A549 treated with Hydrocortisone at 1 μM for 4 hours (cell line): ENCODE measurements at places on chromosomes 1 and 21. TPM values are rescaled to one million over a fixed set of nuclear protein-coding genes. Genes with fewer than 3 reads are reported as not detected.

Gene GNAT2
- 0.09 to 0.10 TPM (median 0.10 TPM) in 3 of 5 replicates, not detected in the others for total RNA-seq

Gene DENND1B
- total RNA-seq, result 2.4 to 3.6 TPM (median 3.0 TPM) in 5 replicates

Gene SMPDL3B
- total RNA-seq, result 1.3 to 1.6 TPM (median 1.4 TPM) in 5 replicates

Gene SH2D1B
- 0.06 to 0.15 TPM (median 0.12 TPM) in 5 replicates for total RNA-seq

Gene GPR37L1
- 0.13 to 0.30 TPM (median 0.14 TPM) in 5 replicates for total RNA-seq

Gene HSF2BP
- 1.8 to 2.2 TPM (median 2.1 TPM) in 5 replicates for total RNA-seq

Gene C4BPB
- 1.1 to 2.2 TPM (median 1.4 TPM) in 5 replicates for total RNA-seq

Gene SYT14
- 0.06 to 0.09 TPM (median 0.08 TPM) in 5 replicates for total RNA-seq

Gene CD5L
- not detected in 5 replicates for total RNA-seq

Gene ZNF683
- total RNA-seq, result not detected in 5 replicates

Gene RGS5
- total RNA-seq, result 0.40 to 1.7 TPM (median 0.91 TPM) in 5 replicates

Gene ZFYVE9
- total RNA-seq, result 7.2 to 10.4 TPM (median 8.2 TPM) in 5 replicates

Gene NPPA
- total RNA-seq, result not detected in 5 replicates

Gene HENMT1
- total RNA-seq, result 3.7 to 4.7 TPM (median 4.4 TPM) in 5 replicates

Gene DNAI4
- total RNA-seq, result 0.17 to 3.0 TPM (median 1.1 TPM) in 5 replicates

Gene ELAPOR1
- total RNA-seq, result 0.38 to 0.47 TPM (median 0.46 TPM) in 5 replicates

Gene LRRC8C
- total RNA-seq, result 7.8 to 11.6 TPM (median 10.3 TPM) in 5 replicates

Gene KCNE1
- not detected in 5 replicates for total RNA-seq

Gene TTLL10
- total RNA-seq, result not detected in 5 replicates

Gene PTGFRN
- total RNA-seq, result 12.5 to 15.7 TPM (median 13.2 TPM) in 5 replicates

Gene LCE1A
- not detected in 5 replicates for total RNA-seq

Gene EXTL2
- total RNA-seq, result 6.0 to 8.3 TPM (median 7.3 TPM) in 5 replicates

Gene LRRC3
- 1.7 to 2.3 TPM (median 2.2 TPM) in 5 replicates for total RNA-seq

Gene TUFT1
- total RNA-seq, result 8.0 to 9.1 TPM (median 8.8 TPM) in 5 replicates

Gene GOLT1A
- 3.2 to 6.6 TPM (median 4.6 TPM) in 5 replicates for total RNA-seq

Gene LAMTOR5
- total RNA-seq, result 177 to 189 TPM (median 180 TPM) in 5 replicates

Gene HCRTR1
- total RNA-seq, result not detected in 5 replicates

Gene STYXL2
- total RNA-seq, result not detected in 5 replicates

Gene ADAM30
- total RNA-seq, result not detected in 5 replicates

Gene DIO1
- not detected in 5 replicates for total RNA-seq

Gene PTPRF
- total RNA-seq, result 73.3 to 110 TPM (median 95.8 TPM) in 5 replicates

Gene MMP23B
- 0.33 to 0.79 TPM (median 0.50 TPM) in 5 replicates for total RNA-seq

Gene SPRR2F
- total RNA-seq, result not detected in 5 replicates

Gene LORICRIN
- not detected in 5 replicates for total RNA-seq

Gene SERPINC1
- 0.07 to 0.13 TPM (median 0.10 TPM) in 4 of 5 replicates, not detected in the other for total RNA-seq

Gene ASAP3
- 5.4 to 7.7 TPM (median 6.9 TPM) in 5 replicates for total RNA-seq

Gene RAB42
- 3.0 to 3.9 TPM (median 3.4 TPM) in 5 replicates for total RNA-seq

Gene SLC22A15
- total RNA-seq, result 0.57 to 1.0 TPM (median 0.71 TPM) in 5 replicates

Gene RXRG
- total RNA-seq, result 0.05 TPM in 1 of 5 replicates, not detected in the others

Gene BRDT
- not detected in 5 replicates for total RNA-seq

Gene ARHGEF10L
- 6.0 to 7.2 TPM (median 6.1 TPM) in 5 replicates for total RNA-seq

Gene TCEA3
- 0.38 to 0.61 TPM (median 0.41 TPM) in 5 replicates for total RNA-seq

Gene GNG4
- 9.9 to 15.7 TPM (median 13.7 TPM) in 5 replicates for total RNA-seq

Gene PTGER3
- total RNA-seq, result 0.03 TPM in 1 of 5 replicates, not detected in the others

Gene RHEX
- not detected in 5 replicates for total RNA-seq

Gene ZBTB18
- total RNA-seq, result 3.4 to 5.3 TPM (median 4.4 TPM) in 5 replicates

Gene LIPI
- not detected in 5 replicates for total RNA-seq

Gene NKAIN1
- total RNA-seq, result 0.95 to 1.6 TPM (median 1.1 TPM) in 5 replicates

Gene KCNH1
- total RNA-seq, result 2.0 to 2.8 TPM (median 2.2 TPM) in 5 replicates

Gene DNM3
- 0.40 to 0.80 TPM (median 0.75 TPM) in 5 replicates for total RNA-seq

Gene BTBD19
- 1.9 to 3.2 TPM (median 2.3 TPM) in 5 replicates for total RNA-seq

Gene SPATA1
- total RNA-seq, result 0.63 to 1.6 TPM (median 1.5 TPM) in 5 replicates

Gene KLHL12
- 16.3 to 20.8 TPM (median 18.5 TPM) in 5 replicates for total RNA-seq

Gene CDC42BPA
- total RNA-seq, result 8.0 to 13.6 TPM (median 9.4 TPM) in 5 replicates

Gene KIF17
- 1.3 to 2.8 TPM (median 2.3 TPM) in 5 replicates for total RNA-seq

Gene ETV3L
- not detected in 5 replicates for total RNA-seq

Gene DRAXIN
- total RNA-seq, result 0.03 to 0.09 TPM (median 0.05 TPM) in 5 replicates
